ENCODE measurements at places on chromosomes 5 and 9.

- no peak for DNase-seq
These were observed 102.1 kb upstream of the RANBP3L start for GRCh38 chr5:36403632-36404311.

GRCh38 chr9:136020671-136021070 is 59.5 kb upstream of the UBAC1 start:
- no peak for DNase-seq

- peak; percentile 56 for DNase-seq
These were observed 118.0 kb downstream of the ESM1 start for GRCh38 chr5:54867310-54867944.

GRCh38 chr9:93185266-93186214 is 1.6 kb downstream of the WNK2 start:
- no peak for DNase-seq

DNA sequence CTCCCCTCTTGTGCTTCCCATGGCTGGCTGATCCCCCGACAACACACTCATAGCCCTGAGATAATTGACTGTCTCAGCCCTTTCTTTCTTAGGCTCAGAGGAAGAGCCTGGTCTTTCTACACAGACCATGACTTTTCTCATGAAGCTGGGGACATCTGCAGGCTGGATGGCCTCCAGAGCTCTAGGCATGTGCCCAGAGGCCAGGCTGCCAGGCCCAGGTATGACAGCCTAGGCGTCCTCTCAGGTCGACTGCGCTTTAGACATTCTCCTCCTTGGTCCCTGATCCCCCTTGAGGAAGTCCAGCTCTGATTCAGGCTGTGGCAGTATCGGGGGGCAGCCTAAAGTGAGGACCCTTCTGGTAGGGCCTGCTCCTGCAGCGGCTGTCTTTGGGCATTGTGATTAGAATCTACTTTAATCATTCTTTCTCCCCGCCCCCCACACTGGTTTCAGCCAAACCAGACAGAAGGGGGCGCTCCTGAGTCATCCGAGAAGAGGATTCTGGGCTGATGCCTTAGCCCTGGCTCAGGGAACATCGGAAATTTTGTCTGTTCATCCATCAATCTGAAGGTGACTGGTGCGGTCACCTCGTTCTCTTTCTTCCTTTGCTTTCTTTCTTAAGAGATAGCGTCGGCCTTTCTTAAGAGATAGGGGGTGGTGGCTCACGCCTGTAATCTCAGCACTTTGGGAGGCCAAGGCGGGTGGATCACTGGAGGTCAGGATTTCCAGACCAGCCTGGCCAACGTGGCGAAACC is 66.5 kb upstream of the HSPA9 start:
- peak; percentile 64 for DNase-seq

DNA sequence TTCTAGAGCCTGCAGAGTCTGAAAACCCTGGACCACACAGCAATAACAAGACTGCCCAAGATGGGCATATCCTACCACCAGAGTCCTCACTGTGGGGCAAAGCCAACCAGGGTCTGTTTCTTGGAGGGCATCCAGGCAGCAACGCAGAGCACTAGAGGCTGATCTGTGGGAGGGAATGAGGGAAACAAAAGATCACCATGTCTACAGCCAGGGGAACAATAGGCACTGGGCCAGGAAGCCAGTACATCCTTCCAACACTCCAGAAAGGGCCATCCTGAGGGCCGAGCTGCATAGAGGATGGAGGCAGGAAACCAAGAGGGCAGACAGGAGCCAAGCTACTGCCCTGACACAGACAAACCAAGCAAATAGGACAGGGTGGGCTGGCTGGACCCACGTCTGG is 416.1 kb upstream of the IRX4 start:
- DNase-seq: no peak

GRCh38 chr5:1926471-1927341 is 44.0 kb upstream of the IRX4 start:
- no peak for DNase-seq

GRCh38 chr5:14343376-14343775 is 200.2 kb downstream of the TRIO start:
- no peak for DNase-seq

DNA sequence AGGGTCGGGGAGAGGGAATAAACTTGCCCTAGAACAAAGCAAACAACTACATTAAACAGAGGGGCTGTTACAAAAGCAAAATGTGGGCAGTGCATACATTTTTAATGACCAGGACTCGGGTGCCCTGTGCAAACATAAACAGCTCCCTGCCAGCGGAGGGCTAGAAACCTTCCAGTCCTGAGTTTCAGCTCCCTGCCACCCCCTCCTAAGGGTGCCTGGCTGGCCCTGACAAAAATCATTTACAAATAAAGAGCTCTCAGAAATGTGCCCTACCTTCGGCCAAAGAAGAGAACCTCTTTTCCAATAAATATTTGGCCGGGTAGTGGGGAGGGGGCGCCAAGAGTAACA is 29.5 kb downstream of the FOXD1 start:
- DNase-seq: no peak

GRCh38 chr5:56207537-56207936 is 25.6 kb downstream of the ANKRD55 start:
- DNase-seq: no peak

GRCh38 chr5:172679628-172680212 is 38.7 kb downstream of the NEURL1B start:
- DNase-seq: no peak

DNA sequence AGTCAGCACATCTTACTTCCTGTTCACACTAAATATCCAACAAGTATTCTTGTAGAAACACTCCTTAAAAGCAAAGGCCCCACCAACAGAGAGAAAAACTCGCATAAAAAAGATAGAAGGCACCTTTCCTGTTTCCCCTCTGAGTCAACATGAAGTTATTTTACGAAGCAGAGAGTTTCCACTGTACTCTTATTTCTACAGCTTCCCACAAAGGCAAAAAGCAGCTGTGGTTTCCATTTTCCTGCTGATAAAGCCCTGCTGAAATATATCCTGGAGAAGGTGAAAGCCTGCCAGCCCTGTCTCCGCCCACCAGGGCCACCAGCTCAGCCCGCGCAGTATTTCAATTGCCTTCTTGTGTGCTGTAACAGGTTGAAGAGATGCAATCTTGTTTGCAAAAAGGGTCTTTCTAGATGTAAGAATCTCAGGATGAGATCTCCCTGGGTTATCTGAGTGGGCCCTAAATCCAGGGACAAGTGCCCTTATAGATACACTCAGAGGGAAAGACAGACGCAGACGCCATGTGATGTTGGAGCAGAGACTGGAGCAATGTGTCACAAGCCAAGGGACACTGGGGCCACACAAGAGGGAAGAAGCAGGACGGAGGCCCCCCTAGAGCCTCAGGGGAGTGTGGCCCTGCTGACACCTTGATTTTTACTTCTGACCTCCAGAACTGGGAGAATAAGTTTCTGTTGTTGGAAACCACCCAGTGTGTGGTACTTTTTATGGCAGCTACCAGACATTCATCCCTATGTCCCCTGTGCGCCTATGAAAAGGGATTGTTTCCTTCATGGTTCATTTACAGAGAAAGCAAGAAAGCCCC is 19.9 kb downstream of the SEMA4D start:
- DNase-seq: no peak

- DNase-seq: no peak
These were observed 61.5 kb upstream of the SYNPO start for GRCh38 chr5:150578781-150579461.

Measured in GM13977 (cell line).